ENCODE measurements at places on chromosomes 4 and X.

- DNase-seq, result no peak
These were observed 12.3 kb upstream of the UCP1 start for GRCh38 chr4:140581078-140581477.

DNA sequence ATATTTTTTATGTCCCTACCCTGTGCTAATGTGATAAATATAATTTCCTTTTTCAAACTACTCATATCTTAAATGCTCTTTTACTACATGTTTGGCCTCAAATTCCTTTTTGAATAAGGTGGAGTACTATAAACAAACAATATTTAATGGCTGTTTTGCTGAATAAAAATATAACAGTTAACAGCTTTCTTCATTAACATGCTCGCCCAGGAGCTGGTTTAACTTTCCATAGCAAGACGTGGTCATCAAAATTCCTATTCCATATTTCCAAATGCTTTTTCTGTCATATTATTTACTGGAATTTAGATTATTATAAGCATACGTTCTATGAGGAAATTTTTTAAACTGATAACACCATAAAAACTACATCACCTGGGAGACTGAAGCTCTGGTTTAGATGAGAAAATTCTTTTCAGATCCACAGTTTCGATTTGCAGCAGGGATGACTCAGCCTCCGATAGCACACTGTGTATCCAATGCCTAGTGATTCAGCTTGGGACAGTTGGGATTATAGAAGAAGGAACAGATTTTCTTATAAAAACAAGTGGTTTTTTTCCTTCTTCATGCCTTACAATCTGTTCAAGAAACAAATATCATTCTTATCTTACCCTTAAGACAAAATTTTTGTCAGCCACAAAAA is 129.1 kb downstream of the FBXO8 start:
- no peak for DNase-seq

DNA sequence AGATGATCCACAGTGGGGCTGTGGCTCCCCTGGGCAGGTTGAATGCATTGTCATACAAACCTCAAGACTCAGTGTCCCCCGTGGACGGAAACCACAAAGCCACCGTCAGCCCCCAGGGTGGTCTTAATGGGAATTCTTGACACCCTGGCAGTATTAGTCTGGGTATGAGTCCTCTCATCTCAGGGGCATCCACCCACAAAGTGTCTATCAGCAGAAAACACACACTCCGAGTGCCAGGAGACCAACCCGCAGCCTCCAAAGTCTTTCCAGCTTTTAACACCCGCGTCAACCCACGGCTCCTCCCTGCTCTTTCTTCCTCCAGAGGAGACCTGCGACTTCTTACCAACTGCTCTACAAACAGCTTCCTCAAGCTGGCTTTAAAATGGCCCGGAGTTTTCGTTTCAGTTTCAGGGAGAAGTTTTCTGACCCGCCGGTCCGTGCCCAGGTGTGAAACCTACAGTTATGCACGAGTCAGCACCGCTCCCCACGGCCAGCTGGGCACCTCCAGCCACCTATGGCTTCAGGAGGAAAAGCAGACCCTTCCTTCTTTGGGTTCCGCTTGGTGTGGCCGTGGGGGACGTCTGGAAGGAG is 14.4 kb upstream of the ASMTL start:
- DNase-seq, result peak; percentile 39

- no peak for DNase-seq
These were observed 10.7 kb downstream of the VSIG1 start for GRCh38 chrX:108055546-108055945.

DNA sequence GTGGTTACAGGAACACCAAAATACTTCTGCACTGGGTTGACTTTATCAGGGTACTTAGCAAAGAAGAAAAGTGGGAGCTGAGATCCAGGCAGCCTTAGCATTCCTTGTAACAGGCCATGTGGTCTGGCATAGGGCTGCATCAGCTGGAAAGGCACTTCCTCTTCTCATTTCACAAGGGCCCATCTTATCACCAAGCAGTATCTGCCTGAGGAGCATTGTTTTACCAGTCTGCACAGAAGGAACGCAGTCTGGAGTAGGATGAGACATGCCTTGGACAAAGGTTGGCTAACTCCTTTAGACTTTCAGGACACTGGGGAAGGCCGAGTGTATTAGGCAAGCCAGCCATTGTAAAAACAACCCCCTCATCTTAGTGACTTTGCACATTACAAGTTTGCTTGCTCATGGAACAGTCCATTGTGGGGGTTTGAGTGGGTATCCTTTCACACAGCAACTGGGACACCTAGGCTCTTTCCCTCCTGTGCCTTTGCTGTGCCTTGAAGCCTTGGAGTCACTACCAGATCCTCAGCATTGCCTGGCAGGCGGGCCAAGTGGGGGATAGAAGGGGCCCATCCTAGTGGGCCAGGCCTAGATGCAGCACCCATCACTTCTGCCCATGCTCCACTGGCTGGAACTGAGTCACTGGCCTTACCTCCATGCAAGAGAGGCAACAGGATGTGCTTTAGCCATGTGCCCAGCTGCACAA is 4.6 kb downstream of the SUV39H1 start:
- no peak for DNase-seq

- no peak for DNase-seq
These were observed 22.3 kb downstream of the TMEM31 start for GRCh38 chrX:103733017-103733416.

Data from CD4-positive, alpha-beta T cell treated with Interleukin-15 for 4 hours (primary cell).